Activated naive CD4-positive, alpha-beta T cell (primary cell): ENCODE measurements at places on chromosomes 2 and 18.

GRCh38 chr18:62329691-62330454, 4.8 kb downstream of the TNFRSF11A start:
- DNase-seq: no peak

DNA sequence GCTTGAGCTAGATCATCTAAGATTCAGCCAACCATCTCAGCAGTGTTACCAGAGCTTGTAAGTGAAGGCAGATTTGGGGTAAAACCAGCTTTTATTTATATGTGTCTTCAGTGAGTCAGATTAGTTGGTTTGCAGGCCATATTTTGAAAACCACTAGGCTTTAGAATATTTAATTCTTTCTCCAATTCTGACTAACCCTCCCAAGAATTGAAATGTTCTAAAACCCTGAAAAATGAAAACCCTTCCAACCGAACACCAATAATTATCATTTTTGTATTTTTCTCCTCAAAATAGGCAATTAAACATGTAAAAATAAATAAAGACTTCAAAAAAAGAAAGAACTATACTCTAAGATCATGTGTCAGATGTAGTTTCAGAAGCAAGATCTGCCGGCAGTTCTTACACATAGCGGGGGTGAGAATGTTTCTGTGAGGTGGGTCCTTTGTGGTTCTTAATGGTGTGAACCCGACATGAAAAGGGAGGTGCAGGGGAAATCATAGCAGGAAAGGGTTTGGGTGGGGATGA, 14.2 kb downstream of the PLEK start:
- DNase-seq: no peak

- DNase-seq: no peak
Measured at GRCh38 chr18:36256094-36256493, 41.4 kb upstream of the FHOD3 start.

DNA sequence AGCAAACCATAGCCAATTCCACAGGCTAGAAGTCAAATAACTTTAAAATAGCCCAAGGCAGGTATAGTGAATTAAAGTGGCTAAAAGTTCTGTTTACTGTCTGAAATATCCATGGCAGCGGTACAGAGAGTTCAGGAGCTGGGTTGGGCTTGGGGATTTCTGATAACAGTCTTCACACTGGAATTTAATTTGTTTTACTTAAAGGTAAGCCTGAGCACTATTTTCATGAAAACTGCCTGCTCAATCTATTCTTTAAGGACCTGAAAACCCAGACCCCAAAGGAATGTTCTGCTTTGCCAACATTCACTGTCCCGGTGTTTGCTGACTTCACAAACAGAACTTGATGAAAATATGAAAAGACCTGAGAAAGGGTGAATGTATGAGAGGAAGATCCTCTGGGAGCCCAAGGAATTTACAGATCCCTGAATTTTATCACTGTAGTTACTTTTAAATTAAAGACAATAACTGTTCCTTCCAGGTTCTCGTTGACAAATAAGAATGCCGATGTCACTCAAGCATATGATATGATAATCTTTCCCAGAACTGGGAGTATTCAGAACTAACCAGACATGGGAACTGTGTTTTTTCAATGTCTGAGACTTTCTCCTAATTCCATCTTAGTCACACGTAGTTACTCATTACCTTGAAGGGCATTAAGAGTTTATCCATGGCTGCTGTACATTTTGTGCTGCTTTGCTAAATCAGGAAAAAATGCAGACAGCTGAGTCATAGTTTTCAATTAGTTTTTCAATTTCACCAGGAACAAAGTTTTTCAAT, 28.3 kb upstream of the ITGB6 start:
- DNase-seq: no peak

DNA sequence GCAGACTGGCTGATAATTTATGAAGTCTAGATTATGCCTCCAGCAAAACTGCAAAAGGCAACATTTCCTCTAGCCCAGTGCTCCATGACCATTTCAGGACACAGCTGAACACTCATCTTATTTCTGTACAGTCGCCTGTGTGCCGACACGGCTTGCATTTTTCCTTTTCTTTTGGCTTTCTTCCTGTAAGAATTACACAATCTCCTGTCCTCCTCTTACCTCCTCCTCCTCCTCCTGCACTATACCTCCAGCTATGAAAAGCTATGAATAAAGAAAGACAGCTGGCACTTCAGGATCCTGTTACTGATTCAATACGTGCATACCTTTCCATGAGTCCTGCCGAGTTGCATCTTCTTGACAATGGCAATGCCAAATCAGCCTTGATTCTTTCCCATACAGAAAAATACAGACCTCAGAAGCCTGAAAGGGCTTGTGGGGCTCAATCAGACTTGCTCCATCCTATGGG, 32.2 kb upstream of the TRIB2 start:
- no peak for DNase-seq

DNA sequence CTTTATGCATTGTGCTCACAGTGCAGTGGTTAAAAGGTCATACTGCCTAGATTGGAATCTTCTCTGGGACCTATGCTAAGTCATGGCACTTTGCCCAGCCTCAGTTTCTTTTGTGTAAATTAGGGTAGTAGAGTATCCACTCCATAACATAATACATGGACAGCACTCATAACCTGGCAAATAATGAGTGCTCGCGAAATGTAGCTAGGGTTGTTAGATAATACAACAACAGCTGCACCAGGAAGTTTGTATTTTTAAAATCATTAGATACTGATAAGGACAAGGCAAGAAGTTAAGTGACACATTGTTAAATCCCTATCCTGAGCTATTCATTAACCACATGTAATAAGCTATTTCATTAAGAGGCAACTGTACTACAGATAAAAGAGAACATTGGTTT, 13.8 kb upstream of the PLA2R1 start:
- DNase-seq: no peak

DNA sequence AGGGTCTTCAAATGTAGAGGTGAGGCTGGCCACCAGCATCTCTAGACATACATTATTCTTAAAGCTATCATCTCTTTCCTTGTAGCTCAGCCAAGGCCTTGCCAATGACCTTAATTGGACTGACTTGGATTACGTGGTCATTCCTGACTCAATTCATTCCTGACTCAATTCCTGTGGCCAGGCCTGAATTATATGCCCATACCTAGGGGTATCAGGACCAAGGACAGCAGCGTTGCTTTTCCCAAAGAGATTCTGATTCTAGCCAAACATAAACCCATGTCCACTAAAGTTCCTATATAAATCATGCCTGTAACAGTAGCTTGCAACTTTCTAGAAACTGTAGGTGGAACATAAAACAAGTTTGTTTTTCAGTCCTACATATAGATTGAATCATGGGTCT, 231.7 kb downstream of the ARL6IP6 start:
- no peak for DNase-seq

DNA sequence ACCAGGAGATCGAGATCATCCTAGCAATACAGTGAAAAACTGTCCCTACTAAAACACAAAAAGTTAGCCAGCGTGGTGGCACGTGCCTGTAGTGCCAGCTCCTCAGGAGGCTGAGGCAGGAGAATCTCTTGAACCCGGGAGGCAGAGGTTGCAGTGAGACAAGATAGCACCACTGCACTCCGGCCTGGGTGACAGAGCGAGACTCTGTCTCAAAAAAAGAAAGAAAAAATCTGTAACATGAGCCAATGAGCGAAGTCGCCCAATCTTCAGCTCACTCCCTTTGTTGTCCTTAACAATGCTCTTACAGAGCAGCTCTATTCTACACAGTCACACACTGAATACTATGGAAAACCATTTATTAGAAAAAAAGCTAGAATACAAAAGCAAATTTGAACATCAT, 22.0 kb downstream of the FAM98A start:
- DNase-seq: no peak

- no peak for DNase-seq
Measured at GRCh38 chr18:22074282-22075070, 94.9 kb upstream of the GATA6 start.

- DNase-seq: no peak
Measured at GRCh38 chr2:148259674-148260073, 238.8 kb downstream of the MBD5 start.

DNA sequence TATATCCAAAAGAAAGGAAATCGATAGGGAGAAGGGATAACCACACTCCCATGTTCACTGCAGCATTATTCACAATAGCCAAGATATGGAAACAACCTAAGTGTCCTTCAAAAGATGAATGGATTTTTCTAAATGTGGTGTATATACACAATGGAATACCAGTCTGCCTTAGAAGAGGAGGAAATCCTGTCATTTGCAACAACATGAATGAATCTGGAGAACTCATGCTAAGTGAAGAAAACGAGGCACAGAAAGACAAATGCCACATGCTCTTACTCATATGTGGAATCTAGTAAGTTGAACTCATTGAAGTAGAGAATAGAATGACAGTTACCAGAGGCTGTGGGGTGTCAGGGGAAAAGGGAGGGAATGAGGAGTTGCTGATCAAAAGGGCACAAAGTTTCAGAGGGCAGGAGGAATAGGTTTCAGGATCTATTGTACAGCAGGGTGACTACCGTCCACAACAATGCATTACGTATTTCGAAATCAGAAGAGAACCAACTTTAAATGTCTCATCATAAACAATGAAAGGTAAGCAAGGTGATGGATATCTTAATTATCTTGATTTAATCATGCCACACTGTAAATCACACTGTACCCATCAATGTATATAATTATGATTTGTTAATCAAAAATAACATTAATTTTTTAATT, 46.1 kb downstream of the SIGLEC15 start:
- no peak for DNase-seq

- no peak for DNase-seq
Measured at GRCh38 chr2:172811027-172811426, 75.4 kb downstream of the RAPGEF4 start.

DNA sequence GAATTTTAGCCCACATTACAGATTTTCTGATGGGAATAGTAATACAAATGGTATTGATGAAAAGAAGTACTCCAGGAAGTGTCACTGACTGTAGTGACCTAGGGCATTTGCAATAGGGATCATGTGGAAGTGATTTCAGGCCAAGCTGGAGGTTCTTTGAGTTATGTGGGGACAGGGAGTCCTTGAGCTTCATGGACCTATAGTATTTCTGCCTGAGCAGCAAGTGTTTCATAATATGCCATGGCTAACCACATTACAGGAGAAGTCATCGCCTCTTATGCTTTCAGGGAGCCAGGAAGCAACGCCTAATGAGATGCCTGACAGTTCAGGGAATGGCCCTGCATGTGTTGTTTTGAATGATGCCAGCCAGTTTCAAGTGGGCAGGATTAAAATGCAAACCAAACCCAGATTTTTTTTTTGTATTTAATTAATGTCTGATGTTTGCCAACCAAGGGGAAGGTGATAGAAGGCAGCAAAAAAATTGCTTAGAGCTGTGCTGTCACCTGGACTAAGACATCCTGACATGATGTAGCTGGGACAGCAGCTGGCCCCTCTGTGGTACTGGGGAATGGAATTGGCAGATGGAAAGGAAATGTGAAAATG, 109.5 kb downstream of the RAPGEF4 start:
- no peak for DNase-seq

GRCh38 chr18:56483386-56483785, 155.0 kb downstream of the TXNL1 start:
- DNase-seq: no peak

GRCh38 chr18:63970809-63971205, 926 bp downstream of the SERPINB8 start:
- DNase-seq: no peak

- DNase-seq: no peak
Measured at GRCh38 chr2:156124458-156124857, 208.1 kb downstream of the NR4A2 start.

DNA sequence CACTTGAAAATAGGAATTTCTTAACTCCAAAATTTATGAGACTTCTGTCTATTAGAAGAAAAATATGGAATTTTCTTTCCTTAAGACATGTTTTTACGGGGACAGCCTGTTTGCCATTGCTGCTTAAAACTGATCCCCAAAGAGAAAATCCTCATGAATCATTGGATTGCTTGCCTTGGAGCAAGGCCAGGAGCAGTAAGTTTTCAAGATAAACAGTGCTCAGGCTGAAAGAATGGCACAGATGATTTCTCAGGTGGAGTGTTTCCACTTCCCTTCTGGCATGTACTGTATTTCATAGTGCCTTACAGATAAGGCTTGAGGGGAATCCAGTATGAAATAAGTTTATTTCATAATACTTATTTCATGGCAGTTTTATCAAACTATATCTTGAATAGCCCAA, 74.3 kb upstream of the MMADHC start:
- DNase-seq: no peak

DNA sequence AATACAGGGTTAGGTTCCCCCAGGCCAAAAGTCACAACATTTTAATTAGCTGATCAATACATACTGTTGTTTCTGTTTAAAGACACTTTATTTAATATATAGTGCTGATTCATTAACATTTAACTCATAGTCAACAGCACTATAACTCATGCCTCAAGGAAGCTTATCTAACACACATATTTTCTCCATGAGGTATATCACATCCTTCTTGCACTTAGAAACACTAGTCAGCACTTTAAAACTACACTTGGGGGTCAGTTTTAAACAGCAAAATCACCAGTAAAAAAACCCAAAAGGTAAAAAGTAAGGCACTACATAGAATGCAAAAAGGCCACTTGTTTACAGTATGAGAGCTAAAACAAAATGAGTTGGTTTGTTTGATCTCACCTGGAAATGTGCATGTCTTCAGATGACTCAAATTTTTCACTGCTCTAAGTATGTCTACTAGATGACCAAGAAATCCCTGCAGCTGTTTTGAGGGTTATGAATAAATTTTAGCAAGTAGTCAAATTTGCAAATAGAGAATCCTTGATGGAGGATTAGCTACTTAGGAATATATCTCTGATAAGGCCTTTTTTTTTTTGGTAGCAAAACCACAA, 54.1 kb upstream of the EPB41L5 start:
- DNase-seq: no peak

- no peak for DNase-seq
Measured at GRCh38 chr2:53740170-53740569, 27.4 kb upstream of the CHAC2 start.
